Hematopoietic multipotent progenitor cell (in vitro differentiated cells): ENCODE measurements at places on chromosomes 16 and 17.

DNA sequence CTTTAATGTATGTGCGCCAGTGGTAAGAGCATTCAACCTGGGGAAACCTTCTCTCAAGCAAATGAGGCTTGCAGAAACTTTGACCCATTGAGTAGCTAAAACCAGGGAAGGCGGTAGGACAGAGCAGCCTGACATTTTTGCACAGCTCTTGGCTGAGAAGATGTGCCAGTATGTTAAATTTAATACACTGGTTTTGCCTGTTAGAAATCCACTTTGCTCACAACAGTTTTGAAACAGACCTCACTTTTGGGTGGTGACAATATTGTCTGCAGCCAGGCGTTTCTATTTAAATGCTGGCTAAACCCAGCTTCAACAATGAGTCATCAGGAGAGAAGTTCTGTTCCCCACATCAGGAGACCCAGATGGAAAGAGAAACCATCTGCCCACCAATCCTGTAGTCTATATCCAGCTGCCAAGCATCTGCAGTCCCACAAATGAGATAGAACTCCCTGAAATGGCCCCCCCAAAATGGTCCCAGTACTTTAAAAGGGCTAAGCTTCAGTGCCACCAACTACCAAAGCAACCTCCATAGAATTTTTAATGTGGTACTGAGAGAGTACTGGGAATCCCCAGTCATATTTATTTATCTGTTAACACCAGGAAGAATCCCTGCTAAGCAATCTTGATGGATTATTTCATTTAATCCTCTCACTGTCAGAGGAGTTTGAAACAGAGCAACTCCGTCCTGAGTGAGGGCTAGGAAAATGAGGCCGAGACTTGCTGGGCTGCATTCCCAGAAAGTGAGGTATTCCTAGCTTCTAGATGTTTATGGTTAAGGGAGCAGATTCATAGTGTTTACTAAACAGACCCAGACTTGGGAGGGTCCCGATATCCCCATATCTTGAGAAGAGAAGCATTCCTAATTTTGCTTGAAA lies 29.0 kb upstream of the CLEC3A start:
- no peak for DNase-seq

GRCh38 chr16:5977329-5977728 lies 879.7 kb upstream of the EEF2KMT start:
- DNase-seq: no peak

GRCh38 chr16:3520841-3521240 lies 20.0 kb downstream of the CLUAP1 start:
- no peak for DNase-seq

GRCh38 chr16:19239511-19240155 lies 45.9 kb upstream of the CLEC19A start:
- DNase-seq: no peak

GRCh38 chr16:58853854-58854791 lies 120.0 kb upstream of the GOT2 start:
- no peak for DNase-seq

DNA sequence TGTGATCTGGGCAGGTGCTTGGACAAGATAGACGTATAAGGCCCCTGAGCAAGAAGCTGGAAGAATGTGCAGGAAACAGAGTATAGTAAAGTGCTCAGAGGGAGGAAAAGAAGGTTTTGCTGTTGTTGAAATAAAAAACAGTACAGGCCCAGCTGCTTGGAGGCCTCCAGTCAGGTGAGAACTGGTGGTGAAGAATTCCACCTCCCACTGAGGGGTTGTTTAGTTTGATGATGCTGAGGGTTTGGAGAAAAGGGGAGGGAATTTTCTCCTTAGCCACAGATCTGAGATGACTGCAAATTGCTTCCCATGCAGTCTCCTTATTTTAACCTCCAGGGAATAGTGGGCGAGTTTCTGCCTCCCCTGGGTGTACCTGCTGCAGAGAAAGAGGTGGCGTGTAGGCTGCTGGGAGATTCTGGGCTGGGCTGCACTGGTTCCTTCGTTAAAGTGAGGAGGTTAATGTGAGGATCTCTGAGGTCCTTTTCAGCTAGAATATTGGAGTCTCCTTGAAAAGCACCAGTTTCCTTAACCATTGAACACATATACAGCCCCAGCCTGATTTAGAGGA lies 25.8 kb downstream of the SMPD3 start:
- no peak for DNase-seq

DNA sequence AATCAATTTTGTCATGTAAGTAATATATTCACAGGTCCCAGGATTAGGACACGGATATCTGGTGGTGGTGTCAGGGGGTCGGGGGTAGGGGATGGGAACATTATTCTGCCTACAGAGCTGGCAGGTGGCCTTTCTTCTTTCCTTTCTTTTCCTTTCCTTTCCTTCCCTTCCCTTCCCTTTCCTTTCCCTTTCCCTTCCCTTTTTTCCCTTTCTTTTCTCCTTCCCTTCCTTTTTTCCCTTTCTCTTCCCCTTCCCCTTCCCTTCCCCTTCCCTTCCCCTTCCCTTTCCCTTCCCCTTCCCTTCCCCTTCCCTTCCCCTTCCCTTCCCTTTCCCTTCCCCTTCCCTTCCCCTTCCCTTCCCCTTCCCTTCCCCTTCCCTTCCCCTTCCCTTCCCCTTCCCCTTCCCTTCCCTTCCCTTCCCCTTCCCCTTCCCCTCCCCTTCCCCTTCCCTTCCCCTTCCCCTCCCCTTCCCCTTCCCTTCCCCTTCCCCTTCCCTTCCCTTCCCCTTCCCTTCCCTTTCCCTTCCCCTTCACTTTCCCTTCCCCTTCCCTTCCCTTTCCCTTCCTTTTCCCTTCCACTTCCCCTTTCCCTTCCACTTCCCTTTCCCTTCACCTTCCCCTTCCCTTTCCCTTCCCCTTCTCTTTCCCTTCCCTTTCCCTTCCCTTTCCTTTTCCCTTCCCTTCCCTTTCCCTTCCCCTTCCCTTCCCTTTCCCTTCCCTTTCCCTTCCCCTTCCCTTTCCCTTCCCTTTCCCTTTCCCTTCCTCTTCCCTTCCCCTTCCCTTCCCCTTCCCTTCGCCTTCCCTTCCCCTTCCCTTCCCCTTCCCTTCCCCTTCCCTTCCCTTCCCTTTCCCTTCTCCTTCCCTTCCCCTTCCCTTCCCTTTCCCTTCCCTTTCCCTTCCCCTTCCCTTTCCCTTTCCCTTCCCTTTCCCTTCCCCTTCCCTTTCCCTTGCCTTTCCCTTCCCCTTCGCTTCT lies 145.9 kb downstream of the PRKCB start:
- no peak for DNase-seq
